ENCODE measurements at places on chromosomes 12 and 14. TPM values are rescaled to one million over a fixed set of nuclear protein-coding genes. Genes with fewer than 3 reads are reported as not detected.

DNA sequence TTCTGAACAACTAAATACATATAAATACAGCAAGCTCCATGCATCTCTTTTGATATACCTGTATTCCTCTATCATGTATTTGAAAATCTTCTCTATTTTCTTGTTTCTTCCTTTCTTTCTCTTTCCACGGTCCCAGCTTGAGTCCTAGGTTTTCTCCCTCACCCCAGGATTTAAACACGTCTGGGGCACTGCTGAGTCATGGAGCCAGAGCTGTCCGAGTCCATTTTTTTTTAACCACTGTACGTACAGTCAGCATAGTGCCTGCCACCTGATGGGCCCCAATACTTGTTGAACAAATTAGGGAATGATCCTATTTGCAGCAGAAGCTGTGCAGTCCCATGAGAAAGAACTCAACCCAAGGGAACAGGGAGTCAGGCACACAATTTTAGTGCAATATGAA lies 158.1 kb downstream of the ATP23 start:
- no peak for DNase-seq

DNA sequence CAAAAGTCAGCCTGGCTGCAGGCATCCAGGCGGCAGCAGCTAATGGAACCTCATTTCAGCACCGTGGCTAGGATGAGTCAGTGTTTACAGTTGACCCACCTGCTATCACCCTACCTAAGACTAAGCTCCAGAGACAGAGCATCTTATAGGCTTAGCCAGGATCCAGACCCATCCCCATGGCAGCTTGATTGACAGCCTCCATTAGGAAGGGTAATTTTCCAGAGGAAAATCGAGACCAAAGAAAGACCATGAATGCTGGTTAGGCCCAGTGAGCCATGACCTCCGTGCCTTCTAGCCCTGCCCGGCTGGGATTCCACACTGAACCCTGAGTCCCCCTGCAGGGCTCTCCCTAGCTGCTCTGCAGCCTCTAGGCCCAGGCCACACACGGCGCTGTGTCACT lies 38.7 kb downstream of the TUNAR start:
- no peak for DNase-seq

Gene OR10A7
- not detected for polyA plus RNA-seq

Gene DAO
- not detected for polyA plus RNA-seq

Data from A549 (cell line).